ENCODE measurements at places on chromosomes 1 and 21.

DNA sequence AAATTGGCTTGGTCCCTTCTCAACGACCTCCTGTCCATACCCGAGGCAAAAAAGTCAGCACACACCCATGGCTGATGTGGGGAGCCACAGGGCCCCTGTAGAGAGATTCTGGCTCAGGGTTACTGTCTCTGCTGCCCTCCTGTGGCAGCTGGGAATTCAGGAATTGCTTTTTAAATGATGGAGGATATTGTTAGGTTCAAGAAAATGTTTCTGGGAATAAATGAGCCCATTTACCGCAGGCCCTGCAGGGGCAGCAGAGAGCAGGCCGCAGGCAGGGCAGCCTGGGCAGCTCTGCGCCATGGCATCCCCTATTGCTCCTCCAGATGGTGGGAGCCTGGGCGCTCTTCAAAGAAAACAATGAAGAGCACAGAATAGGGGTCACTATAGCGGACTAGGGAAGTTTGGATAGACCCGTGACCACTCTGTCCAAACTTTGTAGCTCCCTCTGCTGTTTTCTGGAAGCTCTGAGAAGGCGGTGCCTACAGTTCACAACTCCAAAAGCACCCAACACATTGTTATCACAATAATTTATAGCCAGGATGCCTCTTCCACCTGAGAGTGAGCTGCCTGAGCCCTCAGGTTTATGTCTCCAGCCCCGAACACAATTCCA, 201.1 kb downstream of the BACH1 start:
- no peak for DNase-seq

GRCh38 chr1:208101661-208102431, 142.3 kb downstream of the PLXNA2 start:
- no peak for DNase-seq

GRCh38 chr1:174769961-174770549, 229.7 kb upstream of the CACYBP start:
- peak; percentile 16 for DNase-seq

GRCh38 chr1:161949548-161949947, 74.1 kb downstream of the OLFML2B start:
- no peak for DNase-seq

GRCh38 chr1:61274939-61275338, 192.6 kb downstream of the NFIA start:
- DNase-seq, result no peak

GRCh38 chr21:32819694-32820093, 48.1 kb upstream of the PAXBP1 start:
- no peak for DNase-seq

- DNase-seq, result no peak
Observed at GRCh38 chr1:243325305-243325890, 69.6 kb downstream of the SDCCAG8 start.

DNA sequence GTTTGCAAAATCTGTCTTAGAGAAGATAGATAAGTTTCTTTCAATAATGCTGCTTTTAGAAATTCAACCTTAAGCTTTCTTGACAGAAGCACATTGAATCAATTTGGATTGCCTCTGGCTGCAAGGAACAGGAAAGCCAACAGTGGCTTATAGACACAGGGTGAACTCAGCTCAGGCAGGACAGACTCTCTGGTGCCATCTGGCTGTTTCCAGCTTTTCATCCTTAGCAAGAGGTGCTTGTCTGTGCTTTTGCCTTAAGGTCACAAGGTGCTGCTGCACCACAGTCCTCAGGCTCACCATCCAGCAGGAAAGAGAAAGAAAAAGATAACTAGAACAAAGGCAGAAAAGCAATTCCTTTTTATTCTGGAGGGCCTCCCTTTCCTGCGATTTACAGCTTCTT, 93.7 kb upstream of the ETS2 start:
- no peak for DNase-seq

GRCh38 chr1:76725864-76726619, 141.2 kb upstream of the ST6GALNAC5 start:
- no peak for DNase-seq

GRCh38 chr21:39552856-39553255, 59.9 kb upstream of the B3GALT5 start:
- no peak for DNase-seq

- no peak for DNase-seq
Observed at GRCh38 chr1:54158071-54158470, 5.3 kb upstream of the CDCP2 start.

- no peak for DNase-seq
Observed at GRCh38 chr1:193846411-193846810, 660.0 kb upstream of the B3GALT2 start.

DNA sequence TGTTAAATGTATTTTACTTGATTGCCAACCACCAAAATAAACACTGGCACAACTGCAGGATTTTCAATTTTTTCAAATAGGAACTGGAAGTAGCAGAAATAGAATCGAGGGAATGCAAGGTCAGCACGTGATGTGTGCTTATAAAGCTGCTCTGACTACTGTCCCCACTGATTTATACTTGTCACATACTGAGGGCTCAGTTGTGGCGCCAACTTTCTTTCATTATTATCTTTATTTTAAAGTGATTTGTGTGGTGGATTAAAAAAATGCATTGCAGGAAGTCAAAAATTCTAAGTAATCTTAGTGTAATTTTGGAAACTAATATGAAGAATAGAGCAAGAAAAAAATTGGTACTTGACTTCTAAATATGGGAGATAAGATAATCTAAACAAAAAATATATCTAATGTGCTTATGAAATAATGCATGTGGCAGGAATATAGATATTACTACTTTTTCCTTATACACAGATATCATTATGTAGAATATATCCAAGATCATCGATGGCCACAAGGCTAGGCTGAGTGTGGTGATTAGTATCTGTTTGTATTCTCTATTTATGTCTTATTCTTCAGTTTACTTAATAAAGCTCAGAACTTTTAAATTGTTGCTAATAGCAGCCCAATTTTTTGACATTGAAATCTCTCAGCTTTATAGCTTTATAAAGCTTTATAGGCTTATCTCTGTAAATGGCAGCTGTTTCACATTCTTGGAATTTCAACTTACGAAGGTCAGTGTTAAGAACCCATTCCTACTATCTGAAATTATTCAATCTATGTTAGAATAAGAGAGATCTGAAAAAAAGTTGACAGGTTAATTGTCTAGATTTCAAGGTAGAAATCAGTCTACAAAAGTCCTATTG, 404.5 kb upstream of the ADAMTS5 start:
- no peak for DNase-seq

GRCh38 chr21:39851002-39851618, 16.1 kb upstream of the PCP4 start:
- DNase-seq, result no peak

DNA sequence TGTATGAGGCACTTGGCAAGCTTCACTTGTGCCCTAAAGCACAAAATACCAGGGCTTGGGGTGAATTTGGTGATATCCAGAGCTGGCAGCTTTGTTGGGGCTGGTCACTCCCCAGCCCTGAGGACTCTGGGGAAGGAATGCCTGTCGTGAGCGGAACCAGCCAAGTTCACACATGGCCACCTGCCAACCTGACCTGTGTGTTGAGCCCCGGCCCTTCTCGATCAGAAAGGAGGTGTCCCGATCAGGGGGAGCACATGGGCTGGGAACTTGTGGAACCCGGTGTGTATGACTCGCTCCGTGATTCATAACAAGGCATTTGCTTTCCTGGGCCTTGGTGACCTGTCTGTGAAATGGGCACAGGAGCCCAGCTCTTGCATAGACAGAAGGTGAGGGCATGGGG, 43.1 kb downstream of the AGPAT3 start:
- DNase-seq, result no peak

- no peak for DNase-seq
Observed at GRCh38 chr1:99348397-99349132, 84.3 kb downstream of the PLPPR4 start.

DNA sequence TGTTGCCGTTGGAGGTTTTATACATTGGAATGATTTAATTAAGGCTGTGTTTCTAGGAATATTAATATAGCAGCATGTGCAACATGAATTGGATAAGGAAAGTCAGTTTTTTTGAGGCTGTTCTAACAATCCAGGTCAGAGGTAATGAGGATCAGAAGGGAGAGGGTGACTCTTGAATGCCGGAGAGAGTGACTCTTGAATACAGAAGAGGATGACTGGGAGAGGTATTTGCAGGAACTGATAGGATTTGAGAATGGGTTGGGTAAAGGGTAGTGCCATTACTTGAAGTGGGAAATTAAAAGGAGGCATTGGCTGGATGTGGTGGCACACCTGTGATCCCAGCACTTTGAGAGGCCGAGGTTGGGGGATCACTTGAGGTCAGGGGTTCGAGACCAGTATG, 55.6 kb upstream of the MACF1 start:
- no peak for DNase-seq

- peak; percentile 57 for DNase-seq
Observed at GRCh38 chr1:36342426-36343185, 19.2 kb upstream of the EVA1B start.

GRCh38 chr1:184761969-184762485, 7.4 kb upstream of the EDEM3 start:
- no peak for DNase-seq

DNA sequence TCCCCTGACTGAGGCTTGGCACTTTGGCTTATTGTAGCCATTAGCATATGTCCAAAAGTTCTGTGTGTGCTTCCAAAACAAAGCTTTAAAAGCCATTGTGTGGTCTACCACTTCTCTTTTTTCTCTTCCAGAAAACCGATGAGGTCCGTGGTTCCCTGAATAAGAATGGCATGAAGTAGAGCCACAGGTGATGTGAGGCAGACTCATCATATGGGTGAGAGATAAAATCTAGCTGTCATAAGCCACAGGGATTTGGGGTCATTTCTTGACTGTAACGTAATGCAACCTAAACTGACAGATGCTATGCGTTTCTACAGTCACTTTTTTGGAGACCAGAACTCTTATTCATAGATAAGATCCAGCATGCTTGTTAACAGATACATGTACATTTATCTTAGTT, 7.0 kb upstream of the GREM2 start:
- DNase-seq, result no peak

GRCh38 chr1:61053712-61054600, 28.4 kb upstream of the NFIA start:
- peak; percentile 32 for DNase-seq

DNA sequence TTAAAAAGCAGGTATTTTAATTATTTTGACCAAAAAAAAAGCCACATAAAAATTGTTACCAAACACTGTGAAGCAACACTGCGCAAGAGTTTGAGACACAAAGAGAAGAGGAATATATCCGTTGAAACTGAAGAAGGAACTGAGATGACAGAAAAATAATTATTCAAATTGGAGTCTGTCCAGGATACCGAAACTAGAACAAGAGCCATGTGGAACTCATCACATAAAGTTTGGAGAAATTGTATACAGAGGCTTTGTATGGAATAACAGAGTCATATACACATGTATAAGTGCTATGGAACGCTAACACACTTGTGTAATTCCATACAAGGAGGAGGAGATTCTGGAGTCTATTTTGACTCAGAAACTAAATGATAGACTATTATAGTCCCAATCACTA, 675.1 kb upstream of the ADGRL2 start:
- DNase-seq, result no peak

GRCh38 chr1:41618066-41618825, 133.8 kb upstream of the EDN2 start:
- DNase-seq, result no peak

- DNase-seq, result no peak
Observed at GRCh38 chr21:18000981-18001686, 182.0 kb upstream of the C21orf91 start.

- peak; percentile 0 for DNase-seq
Observed at GRCh38 chr1:213122514-213122929, 71.5 kb downstream of the RPS6KC1 start.

GRCh38 chr1:27635396-27636142, 584 bp upstream of the FGR start:
- no peak for DNase-seq

DNA sequence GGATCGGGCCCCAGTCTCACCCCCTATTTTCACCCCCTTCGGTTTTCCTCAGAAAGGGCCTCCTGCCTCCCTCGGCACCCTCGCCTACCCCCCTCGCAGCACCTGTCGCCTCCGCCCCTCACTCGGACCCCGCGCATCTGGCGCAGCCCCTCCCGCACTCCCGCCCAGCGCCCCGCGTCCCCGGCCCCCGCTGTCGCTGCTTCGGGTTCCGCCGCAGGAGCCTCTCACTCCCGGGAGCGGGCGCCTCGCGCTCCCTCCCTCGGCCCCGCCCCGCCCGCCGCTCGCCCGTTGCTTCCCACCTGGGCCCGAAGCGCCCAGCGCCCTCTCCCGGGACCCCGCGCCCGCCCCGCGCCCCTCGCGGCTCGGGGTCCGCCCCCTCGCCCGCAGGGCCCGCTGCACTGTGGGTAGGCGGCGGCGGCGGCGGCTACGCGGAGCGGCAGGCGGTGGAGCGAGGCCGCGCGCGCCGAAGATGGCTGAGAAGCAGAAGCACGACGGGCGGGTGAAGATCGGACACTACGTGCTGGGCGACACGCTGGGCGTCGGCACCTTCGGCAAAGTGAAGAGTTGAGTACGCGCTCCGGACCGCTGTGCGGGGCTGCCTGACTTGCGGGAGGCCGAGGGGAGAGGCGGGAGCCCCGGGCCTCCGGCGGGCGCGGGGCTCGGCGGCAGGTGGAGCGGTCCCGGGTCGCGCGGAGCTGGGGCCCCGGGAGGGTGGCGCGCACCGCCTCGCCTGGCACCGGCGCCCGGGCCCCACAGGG, at the start of gene PRKAA2:
Gene PRKAA2 (plus strand): TSS at position 396 of the 758 bp plus-strand sequence. CDS start 74 bp downstream, at position 470.
- no peak for DNase-seq

DNA sequence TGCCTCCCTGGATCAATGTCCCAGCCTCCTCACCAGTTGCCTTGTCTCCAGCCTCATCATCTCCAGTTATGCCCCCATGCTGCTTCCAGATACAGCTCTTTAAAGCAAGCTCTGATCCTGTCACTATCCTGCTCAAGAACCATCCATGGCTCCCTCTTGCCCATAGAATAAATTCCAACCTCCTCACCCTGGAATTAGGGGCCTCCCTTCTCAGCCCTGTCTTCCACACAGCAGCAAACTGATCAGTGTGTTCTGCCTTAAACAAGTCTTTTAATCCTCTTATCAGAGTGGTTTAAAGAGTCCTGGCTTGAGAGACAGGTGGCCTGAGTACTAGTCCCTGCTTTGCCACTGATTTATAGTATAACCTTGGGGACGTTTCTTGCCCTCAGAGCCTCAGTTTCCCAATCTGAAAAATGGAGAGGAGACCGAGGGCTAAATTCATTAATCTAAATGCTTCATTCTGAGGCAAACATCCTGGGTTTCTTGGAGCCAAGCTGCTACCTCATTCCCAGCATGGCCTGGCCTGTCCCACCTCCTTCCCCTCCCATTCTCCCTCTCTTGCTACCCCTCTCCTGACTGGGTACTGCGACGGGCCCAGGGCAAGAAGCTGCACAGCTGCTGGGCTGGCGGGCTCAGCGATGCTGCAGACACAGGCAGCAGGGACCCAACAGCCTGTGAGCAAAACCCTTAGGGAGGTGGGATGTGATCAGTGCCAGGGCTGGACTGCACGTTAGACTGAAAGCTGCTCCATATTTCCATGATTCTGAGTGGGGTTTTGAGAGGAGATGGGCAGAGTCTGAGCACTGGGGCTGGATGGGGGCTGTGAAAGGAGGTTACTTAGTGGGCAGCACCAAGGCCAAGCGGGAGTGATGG, 221.4 kb downstream of the PTPRU start:
- no peak for DNase-seq

Measured in stimulated activated naive CD4-positive, alpha-beta T cell (primary cell).